HCT116 (cell line): ENCODE measurements at places on chromosomes 7 and 10. TPM values are rescaled to one million over a fixed set of nuclear protein-coding genes. Genes with fewer than 3 reads are reported as not detected.

DNA sequence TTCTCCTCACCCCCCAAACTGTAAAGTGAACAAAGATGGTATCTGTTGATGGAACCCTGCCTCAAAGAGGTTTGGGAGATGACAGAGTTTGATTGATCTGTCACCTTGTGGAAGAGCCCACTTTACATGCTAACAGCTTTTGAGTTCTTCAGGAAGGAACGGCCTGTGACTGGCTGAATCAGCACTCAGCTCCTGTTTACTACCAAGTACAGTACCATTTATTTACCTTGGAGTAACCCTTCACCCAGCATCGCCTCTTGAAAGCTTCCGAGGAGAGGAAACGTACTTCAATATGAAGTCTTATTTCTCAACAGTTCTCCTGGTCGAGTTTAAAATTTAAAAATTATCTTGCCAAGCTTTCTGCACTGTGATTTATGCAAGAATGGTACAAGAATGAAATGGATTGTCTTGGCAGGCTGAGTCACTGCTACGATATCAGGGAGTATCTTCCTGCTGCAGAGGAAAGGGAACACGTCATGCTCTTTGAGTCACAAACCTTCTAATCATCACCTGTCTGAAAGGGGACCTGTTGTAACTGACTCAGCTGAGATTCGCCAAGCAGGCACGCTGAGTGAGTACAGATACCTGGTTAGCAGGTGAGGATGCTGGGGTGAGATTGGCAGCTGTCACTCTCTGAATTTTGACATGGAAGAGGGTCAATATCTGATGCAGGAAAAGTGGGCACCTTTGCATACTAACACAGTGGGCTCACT is 30.1 kb downstream of the KLF6 start:
- peak; percentile 91 for DNase-seq

DNA sequence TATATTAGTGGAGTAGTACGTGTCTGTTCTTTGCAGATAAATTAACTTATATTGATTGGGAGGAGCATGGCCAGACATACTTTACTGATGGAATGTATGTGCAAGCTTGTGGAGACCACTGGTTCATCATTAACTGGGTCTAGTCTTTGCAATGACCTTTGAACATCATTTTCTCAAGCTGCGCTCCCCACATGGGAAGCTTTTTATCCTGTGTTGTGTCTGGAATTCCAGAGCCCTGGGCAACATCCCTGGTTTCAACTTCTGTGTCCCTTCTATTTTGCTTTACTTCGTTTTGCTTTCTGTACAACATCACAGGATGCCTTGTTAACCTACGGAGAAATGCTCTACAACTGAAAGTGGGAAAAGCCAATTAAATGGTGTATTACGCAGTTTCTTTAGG is 38.3 kb downstream of the MACROH2A2 start:
- no peak for DNase-seq

- DNase-seq, result no peak
Measured at GRCh38 chr7:107046491-107047259, 2.2 kb downstream of the PRKAR2B start.

GRCh38 chr10:6394084-6394483 is 186.0 kb downstream of the PRKCQ start:
- no peak for DNase-seq

DNA sequence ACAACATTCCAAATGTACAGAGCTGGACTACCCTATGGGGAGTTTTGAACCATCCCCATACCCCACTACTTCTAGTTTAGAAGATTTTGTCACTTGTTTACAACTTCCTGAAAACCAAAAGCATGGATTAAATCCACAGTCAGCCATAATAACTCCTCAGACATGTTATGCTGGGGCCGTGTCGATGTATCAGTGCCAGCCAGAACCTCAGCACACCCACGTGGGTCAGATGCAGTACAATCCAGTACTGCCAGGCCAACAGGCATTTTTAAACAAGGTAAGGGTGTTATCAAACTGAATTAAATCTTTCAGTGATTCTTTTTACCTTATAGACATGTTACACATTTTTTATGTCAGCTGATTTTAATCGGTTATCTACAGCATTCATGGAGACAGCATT is 41.5 kb downstream of the AHR start:
- no peak for DNase-seq

DNA sequence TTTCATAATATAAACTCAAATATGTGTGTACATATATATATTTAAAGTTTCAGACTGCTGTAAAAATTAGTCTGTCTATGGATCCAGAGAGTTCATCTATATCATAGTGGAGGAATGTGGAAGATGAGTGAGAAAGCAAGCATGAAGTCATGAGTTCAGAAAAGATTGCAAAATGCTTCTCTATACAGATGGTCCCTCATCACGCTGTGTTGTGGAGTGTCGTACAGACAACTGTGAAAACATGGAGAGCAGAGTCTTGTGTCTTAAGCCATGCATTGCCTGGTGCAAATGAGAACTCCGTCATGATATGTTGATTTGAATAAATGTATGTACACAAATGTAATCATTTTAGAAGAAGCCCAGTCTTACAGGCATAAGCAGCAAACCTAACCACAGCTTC is 316.9 kb downstream of the CNTNAP2 start:
- DNase-seq, result no peak

GRCh38 chr10:43962346-43963191 is 313.9 kb upstream of the ZNF32 start:
- no peak for DNase-seq

The TLL2 gene
- total RNA-seq, result 1.3 TPM
